ENCODE measurements at places on chromosomes 1 and 21.

GRCh38 chr1:29319300-29320110 is 83.2 kb downstream of the PTPRU start:
- no peak for DNase-seq

DNA sequence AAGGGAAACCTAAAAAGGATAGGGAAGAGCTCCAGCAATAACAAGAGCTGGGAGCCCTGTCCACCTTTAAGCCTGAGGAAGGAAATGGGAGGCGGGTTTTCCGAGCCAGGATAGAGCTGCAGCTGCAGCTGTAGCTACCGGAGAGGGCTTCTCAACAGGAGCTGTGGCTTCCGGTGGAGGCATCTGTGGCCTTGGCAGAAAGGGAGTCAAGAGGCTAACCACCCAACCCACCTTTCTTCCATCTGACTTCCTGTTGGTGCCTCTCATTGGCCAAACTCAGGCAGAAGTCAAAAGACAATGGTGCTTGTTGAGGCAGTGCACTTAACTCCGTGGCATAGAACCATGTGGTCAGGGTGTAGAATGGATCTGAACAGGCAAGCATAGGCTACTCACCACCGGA is 313.1 kb upstream of the DAB1 start:
- no peak for DNase-seq

GRCh38 chr1:59018860-59019259 is 235.0 kb upstream of the JUN start:
- DNase-seq, result no peak

DNA sequence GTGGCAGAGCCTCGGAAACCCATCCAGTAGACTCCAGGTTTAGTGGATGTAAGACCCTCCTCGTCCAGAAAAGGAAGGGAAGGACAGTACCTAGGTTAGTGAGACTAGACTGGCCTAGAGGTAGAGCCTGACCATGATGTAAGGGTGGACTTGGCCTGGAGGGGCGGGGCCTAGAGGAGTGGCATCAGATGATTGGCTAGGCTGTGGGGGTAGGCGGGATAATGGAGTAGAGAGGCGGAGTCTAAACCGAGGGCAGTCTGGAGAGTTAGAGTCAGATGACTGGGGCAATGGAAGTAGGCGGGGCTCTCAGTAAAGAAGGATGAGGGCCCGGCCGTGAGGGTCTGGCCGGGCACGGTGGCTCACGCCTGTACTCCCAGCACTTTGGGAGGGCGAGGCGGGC is 70.1 kb downstream of the EPHB2 start:
- DNase-seq, result no peak

DNA sequence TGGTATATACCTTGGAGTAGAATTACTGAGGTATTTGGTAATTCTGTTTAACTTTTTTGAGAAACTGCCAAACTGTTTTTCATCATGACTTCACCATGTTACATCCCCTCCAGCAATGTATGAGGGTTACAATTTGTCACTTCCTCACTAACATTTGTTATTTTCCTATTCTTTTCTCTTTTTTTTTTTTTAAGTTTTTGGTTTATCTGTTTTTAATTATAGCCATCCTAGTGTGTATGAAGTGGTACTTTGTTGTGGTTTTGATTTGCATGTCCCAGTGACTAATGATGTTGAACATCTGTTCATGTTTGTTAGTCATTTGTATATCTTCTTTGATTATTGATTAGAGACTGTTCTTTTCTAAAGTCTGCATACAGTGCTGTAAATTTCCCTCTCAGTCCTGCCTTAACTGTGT is 147.3 kb downstream of the HS2ST1 start:
- DNase-seq, result no peak

DNA sequence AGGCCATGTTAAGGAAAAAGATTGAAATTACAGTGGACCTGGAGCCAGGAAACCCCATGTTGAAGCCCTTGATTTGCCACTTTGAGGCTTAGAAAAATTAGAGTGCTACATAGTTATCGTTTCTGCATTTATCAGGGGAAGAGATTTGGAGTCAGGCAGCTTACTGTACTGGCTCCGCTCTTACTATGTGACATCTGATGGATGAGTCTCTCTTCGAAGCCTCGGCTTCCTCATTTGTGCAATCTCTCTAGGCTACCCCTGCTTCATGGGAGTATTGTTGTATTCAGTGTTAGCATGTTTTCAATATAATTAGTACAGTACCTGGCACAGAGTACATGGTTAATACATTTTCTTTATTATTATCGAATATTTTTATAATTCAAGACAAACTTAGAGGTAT is 480.4 kb upstream of the USP24 start:
- no peak for DNase-seq
